ENCODE measurements at places on chromosomes 16 and 17.
A peak's percentile ranks its signal among the peaks of the same experiment; 100 is the strongest.

GRCh38 chr16:48487287-48487686, 102.1 kb upstream of the SIAH1 start:
- DNase-seq = peak; percentile 29

- no peak for DNase-seq
Measured at GRCh38 chr17:57186226-57187019, 69.9 kb upstream of the MSI2 start.

GRCh38 chr17:57966246-57966645, 11.0 kb upstream of the CUEDC1 start:
- no peak for DNase-seq

GRCh38 chr17:72392056-72393010, 271.5 kb downstream of the SOX9 start:
- DNase-seq = peak; percentile 90

DNA sequence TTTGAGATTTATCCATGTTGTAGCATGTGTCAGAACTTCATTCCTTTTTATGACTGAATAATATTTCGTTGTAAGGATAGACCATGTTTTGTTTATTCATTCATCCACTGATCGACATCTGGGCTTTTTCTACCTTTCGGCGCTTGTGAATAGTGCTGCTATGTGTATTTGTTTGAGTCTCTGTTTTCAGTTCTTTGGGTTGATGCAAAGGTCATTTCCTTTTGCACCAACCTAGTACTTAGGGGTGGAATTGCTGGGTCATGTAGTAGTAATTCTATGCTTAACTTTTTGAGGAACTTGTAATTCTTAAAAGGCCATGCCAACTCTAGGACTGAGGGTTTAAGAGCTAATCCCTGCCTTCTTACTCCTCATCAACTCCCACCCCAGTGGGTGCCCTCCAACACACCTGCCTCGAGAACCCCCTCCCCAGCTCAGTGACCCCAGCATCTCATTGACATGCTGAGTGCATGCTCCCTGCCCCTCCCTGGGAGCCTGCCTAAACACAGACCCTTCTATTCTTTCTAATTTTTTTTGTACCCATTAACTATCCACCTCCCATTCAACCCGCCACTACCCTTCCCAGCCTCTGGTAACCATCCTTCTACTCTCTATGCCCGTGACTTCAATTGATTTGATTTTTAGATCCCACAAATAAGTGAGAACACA, 51.2 kb downstream of the ABAT start:
- DNase-seq = no peak

- DNase-seq = no peak
Measured at GRCh38 chr17:47702391-47702995, 8.5 kb downstream of the TBKBP1 start.

DNA sequence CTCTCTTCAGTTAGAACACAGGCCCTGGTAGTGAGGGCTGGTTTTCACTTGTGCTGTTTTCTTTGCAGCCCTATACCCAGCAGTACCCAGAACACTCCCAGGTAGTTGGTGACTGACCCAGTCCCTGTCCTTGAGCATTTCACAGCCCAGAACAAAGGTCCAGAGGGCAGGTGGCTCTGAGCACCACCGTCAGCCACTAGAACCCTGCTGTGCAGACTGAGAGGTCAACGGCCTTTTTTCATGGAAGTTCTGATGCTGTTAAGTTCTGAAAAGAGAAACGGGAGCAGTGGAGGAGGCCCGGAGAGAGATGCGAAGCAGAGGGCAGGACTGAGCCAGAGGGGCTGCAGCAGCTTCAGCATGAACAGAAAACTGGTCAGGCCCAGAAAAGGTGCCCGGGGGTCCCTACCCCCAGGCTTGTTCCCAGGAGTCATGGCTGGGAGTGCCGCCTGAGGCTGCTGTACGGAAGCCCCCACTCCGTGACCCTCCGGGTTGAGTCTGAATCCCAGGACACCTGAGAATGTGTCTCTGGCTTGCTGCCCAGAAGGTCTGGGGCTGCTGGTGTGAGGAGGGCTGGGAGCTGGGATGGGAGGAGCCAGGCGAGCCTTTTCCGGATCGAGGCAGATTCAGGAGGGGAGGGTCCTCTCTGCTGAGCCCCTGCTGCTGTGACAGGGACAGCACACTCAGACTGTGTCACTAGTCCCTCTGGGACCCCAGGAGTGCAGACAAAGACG, 8.7 kb downstream of the ZNF276 start:
- peak; percentile 32 for DNase-seq

GRCh38 chr16:5186381-5186903, 88.8 kb upstream of the EEF2KMT start:
- DNase-seq = no peak

DNA sequence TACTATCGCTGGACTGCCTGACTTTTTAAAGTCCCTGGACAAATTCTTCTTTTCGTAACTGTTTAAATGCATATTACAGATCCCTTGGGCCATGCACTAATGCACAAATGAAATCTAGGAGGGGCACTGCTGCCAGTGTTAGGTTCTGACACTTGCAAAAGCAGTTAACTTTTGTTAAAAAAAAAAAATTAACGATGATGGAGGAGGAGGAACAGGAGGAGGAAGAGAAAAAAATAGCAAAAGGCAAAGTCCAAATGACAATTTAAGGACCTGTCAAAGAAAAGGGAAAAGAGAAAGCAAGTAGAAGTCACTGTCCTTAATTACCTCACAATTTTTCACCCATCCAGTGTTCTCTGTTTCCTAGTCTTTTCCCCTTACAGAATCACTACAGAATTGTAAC, 97.8 kb upstream of the CORO6 start:
- no peak for DNase-seq
